ENCODE measurements at places on chromosomes 4 and X.

GRCh38 chr4:53023677-53024299, 161.7 kb downstream of the RASL11B start:
- no peak for DNase-seq

GRCh38 chr4:17134100-17134499, 235.7 kb upstream of the LDB2 start:
- no peak for DNase-seq

- no peak for DNase-seq
Observed at GRCh38 chrX:112746812-112747595, 67.3 kb upstream of the LHFPL1 start.

DNA sequence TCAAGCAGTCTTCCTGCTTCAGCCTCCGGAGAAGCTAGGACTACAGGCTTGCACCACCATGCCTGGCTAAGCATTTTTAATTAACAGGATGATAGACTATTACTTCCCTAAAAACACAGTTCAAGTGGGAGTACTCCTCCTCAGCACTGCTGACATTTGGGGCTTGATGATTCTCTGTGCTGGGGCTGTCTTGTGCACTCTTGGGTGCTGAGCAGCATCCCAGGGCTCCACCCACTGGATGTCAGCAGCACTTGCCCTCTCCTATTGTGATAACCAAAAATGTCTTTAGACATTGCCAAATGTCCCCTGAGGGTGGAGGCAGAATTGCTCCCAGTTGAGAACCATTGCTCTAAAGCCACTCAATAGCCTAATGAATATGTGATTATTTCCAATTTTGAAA, 60.4 kb downstream of the CLCN4 start:
- DNase-seq = no peak

- no peak for DNase-seq
Observed at GRCh38 chr4:71713611-71714203, 70.2 kb downstream of the GC start.

- DNase-seq = no peak
Observed at GRCh38 chr4:128840711-128841318, 31.3 kb downstream of the JADE1 start.

GRCh38 chr4:78945651-78946179, 6.5 kb upstream of the PAQR3 start:
- no peak for DNase-seq

DNA sequence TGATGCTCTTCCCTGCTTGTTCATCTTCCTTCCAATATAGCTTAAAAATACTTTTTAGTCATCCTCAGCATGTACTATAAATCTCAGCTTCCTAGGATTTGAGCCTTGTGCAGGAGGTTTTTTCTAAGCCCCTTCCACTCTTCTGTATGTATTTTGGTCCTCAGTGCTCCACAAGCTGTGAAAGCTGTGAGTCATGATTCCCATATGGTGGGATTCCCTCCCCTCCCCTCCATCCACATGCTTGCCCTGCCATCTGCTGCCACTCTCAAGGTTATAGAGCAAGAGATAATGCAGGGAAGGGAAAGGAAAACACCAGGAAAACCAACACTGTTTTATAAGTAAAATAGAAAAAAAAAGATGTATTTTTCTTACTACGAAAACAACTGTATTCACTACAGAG, 58.5 kb upstream of the AP1S2 start:
- no peak for DNase-seq

DNA sequence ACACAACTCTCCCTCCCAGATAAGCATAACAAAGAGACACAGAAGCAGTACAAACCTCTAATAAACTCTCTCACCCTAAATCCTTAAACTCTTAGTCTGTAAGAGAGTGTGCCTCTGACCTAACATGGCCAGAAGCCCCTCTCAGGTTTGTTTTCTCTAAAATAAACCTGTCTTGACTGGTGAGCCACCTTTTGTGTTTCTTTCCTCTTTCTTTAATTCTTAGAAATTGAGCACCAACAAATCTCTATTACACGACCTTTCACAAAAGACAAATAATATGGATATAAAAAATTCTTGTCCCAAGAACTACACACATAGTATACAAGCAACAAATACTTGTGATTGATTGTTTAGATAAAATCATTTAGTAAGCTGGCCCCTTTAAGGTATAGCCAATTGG, 573.7 kb downstream of the EPHA5 start:
- DNase-seq = no peak

DNA sequence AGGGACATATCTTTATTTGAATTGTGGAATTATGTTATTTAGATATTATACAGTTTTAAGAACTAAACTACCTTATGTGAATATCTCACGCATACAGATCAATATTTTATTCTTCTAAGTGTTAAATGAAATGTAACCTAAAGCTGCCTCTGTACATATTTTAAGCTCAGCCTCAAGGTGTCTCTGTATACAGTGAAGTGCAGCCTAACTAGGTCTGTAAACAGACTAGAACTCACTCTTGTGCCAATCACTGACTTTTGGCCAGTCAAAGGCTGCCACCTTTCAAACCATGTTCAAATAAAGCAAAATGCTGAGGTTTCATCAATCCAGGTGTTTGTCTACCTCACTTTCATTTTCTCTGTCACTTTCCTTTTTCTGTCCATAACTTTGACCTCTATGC, 1074.5 kb upstream of the PRKX start:
- no peak for DNase-seq

DNA sequence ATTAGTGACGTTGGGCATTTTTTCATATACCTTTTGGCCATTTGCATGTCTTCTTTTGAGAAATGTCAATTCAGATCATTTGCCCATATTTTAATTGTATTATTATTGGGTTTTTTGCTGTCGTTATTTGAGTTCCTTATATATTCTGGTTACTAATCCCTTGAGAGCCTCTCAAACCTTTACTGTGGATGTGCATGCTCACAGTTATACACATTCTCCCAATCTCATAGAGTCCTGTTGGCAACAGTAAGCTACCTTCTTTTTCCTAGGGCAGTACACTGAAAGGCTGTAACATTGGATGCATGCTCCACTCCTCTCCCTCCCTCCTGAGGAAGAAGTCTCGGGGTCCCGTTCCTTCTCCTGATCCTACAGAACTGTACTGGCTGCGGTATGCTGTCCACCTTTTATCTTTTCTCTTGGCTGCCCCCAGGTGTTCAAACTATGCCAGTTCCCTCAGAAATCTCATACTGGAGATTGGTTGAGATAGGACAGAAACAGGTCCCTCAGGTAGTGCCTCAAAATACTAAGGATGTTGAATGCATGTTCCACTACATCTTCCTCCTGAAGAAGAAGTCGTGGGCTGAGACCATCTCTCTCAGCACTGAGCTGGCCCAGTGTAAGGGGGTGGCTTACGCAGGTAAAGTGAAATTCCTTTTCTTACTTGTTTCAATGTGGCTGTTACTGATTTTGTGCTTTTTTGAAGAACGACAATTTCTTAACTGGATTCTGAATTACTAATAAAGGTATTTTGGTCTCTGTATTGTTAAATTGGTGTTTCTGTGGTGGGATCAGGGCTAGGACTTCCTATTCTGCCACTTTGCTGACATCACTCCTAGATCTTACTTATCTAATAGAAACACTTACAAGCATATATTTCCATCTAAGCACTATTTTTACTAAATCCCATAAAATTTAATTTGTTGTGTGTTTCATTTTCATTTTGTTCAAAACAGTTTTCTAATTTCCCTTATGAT, 145.4 kb upstream of the HUWE1 start:
- DNase-seq = no peak

DNA sequence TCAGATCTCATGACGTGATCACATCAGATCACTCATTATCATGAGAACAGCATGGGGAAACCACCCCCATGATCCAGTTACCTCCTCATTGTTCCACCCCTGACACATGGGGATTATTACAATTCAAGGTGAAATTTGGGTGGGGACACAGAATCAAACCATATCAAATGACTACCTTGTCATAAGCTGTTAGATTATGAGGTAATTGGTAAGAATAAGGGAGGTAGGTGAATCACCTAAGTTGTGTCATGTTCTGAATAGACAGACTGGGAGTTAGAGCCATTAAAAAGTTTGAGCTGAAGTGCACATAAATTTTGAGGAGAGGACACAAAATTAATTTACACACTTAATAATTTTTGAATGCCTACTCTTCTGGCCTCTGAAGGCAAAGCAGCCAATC, 24.7 kb downstream of the SLC9B1 start:
- no peak for DNase-seq

- no peak for DNase-seq
Observed at GRCh38 chrX:44344687-44345086, 1.2 kb upstream of the EFHC2 start.

DNA sequence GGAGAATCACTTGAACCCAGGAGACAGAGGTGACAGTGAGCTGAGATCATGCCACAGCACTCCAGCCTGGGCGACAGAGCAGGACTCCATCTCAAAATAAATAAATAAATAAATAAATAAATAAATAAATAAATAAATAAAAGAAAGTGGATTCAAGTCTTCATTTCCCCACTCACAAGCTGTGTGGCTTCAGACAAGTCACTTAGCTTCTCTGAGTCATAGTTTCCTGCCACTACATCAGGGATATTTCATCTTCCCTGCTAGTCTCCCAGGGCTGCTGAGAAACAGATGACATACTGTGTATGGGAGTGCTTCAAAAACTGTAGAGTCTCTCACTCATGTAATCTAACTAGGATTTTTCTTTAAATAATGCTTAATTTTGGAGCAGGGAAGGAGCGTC, 37.2 kb downstream of the TBC1D9 start:
- DNase-seq = no peak

DNA sequence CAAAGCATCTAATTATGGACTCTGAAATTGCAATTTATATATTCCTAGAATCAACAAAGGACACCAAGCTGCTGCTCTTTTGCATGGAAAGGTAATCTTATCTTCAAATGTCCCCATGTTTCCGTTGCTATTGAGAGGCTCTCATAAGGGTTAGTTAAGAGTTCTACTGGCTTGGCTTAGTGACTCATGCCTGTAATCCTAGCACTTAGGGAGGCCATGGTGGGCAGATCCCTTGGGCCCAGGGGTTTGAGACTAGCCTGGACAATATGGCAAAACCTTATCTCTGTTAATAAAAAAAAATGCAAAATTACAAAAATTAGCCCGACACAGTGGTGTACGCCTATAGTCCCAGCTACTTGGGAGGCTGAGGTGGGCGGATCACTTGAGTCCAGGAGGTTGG, 93.4 kb upstream of the RAPGEF2 start:
- no peak for DNase-seq

DNA sequence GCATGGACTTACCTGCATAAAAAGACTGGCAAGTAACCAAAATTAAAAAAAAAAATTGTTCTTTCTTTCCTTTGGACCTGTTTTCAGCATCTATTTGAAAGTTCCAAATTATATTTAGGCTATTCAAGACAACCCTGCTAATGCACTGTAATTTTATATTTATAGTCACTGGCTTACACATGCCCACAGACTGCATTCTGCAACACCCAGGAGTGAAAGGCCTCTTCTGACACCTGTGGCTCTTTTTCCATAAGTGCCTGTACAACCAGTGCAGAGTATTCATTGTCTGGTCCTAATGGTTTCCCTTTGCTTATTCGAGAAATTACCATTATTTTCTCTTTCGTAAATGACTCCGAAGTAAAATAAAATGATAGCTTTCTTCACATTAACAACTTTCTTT, 143.3 kb downstream of the RNF150 start:
- no peak for DNase-seq

DNA sequence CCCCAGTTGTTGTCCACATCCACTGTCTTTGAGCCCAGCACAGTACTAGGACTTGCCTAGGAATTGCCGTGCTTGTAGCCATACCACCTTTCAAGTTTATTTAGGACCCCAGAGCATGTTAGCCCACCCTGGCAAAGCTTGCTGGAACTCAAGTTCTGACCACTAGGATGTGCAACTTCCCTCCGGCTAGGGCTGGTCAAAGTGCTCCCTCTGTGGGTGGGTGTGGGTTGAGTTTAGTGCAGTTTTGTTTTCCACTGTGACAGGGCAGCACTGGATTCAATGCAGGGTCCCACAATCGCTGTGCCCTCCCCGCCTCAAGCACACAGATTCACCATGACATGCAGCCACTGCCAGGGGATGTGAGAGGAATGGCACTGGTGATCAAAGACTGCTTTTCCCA, 96.0 kb downstream of the RASGEF1B start:
- DNase-seq = no peak

GRCh38 chrX:133364865-133365264, 50.4 kb downstream of the GPC4 start:
- no peak for DNase-seq

- no peak for DNase-seq
Observed at GRCh38 chr4:142242156-142242555, 603.9 kb downstream of the INPP4B start.

GRCh38 chrX:10189317-10190268, 32.8 kb downstream of the CLCN4 start:
- DNase-seq = peak; percentile 44

DNA sequence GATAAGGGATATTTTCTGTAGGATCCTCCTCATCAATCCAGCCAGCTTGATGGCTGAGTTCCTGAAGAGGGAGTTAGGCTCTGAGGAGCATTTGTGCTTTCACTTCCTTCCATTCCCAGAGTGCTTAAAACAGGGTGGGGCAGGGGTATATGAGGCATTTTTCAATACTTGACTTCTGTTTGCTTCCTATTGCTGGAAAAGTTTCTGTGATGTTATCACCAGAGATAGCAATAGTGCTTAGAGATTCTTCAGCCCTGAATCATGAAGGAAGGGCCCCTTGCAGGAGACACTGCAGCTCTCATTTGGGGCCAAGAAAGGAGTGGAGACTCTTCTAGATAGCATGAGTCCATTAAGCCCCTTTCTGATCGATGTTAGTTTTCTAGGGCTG, 166.7 kb upstream of the RPS6KA3 start:
- no peak for DNase-seq

DNA sequence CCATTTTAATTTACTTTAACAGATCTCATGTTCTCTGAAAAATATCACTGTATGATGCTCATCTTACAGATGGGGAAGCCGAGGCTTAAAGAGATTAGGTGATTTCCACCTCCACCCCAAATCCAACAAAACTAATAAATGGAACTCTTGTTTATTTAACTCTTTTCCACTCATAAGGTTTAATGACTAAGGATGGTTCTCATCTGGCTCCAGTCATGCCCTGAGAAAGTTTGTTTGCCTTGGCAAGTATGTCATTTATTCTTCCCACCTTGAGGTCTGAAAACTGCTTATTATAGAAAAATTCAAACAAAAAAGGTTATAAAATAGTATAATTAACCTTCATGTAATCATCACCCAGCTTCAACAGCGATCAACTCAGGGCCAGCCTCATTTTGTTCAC, 56.3 kb downstream of the PPEF2 start:
- DNase-seq = no peak

- no peak for DNase-seq
Observed at GRCh38 chr4:7662507-7662846, 227.7 kb upstream of the PSAPL1 start.

DNA sequence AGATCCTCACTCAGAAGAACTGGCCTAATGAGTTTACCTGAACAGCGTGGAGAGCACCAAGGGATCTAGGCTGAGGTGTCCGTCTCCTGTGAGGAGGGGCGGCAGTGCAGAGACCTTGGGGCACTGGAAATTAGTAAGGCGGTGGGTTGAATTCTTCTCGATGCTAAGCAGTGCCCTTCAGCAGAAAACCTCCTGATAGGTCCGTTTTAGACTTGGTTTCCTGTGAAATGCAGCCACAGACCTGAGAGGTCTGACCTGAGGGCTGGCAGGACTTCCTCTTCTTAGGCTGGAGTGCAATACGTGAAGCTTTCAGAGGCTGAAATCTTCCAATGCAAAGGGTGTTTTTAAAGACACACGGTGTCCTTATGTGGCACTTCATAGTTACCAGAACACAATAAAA, at the start of gene CLNK:
CLNK (minus strand) TSS at position 138 of the 400 bp plus-strand sequence. CDS start 16,899 bp downstream, outside the sequence.
- DNase-seq = no peak

GRCh38 chr4:185341841-185342240, 53.9 kb downstream of the LRP2BP start:
- no peak for DNase-seq
